ENCODE measurements at places on chromosomes 1 and 21. TPM values are rescaled to one million over a fixed set of nuclear protein-coding genes. Genes with fewer than 3 reads are reported as not detected.

- DNase-seq = no peak
Measured at GRCh38 chr1:10556430-10557005, 81.8 kb downstream of the PEX14 start.

DNA sequence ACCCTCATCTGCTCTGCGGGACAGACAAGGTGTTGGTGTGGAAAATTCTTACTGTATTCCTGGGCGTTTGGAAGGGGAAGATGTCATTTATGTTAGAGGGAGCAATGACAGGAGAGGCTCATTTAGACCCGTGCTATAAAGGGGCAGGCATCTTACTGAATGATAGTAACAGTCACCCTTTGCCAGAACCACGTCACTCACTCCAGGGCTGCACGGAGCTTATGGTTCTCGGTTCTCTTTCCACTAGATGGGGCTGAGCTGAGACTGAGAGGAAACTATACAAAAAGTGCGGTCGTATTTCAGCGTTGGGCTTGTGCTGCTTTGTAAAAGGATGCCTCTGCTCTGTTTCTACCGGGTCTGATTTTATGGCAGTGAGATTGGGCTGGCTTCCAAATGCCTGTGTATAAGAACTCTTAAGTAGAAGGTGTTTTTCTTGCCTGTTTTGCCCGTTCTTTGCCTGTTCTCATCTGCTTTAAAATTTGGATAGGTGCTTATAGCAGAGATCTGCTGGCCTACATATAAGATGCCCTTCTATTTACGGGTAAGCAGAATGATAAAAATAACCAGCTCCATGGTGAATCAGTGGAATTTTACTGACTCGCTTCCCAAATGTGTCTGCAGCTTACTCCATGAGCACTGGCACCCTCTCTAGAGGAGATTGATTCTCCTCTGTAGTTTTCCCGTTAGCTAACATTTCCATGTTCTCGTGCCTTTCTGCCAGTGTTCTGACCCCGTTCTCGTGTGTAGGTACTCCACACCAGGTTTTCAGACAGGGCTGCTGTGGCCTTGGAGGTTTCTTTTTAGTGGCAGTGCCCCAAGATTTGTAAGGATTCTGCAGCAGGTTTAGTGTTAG, 55.9 kb downstream of the MRPS6 start:
- DNase-seq = no peak

Gene PLEKHA6
- total RNA-seq = 28.8 TPM

Gene HTR6
- total RNA-seq = not detected

DNA sequence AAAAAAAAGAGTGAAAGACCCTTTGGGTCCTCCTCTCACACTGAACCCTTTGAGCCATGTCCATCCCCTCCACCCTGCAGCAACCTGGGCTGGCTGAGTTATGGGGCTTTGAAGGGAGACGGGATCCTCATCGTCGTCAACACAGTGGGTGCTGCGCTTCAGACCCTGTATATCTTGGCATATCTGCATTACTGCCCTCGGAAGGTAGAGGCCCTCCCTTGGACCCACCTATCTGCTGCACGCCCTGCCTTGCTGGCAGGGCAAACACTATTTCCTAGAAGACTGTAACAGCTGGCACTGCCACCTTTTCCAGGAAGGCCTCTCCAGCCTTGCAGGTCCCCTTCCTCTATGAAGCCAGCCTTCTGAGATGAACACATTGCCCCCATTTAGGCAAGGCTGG, 1.1 kb downstream of the SLC50A1 start:
- DNase-seq = no peak

Gene GNG5
- total RNA-seq = 45.0 TPM

Gene KCNC4
- 1.8 TPM for total RNA-seq

Gene TRAF3IP3
- total RNA-seq = 1.4 TPM

Gene DUSP23
- 35.5 TPM for total RNA-seq

GRCh38 chr1:15254559-15254958, 7.5 kb downstream of the FHAD1 start:
- DNase-seq = no peak

GRCh38 chr1:19080721-19081120, 124.2 kb upstream of the IFFO2 start:
- no peak for DNase-seq

GRCh38 chr1:248906753-248907661, 972 bp downstream of the PGBD2 start:
- no peak for DNase-seq

Gene PEF1
- 24.3 TPM for total RNA-seq

GRCh38 chr1:46452931-46453325, 36.7 kb upstream of the DMBX1 start:
- DNase-seq = no peak

DNA sequence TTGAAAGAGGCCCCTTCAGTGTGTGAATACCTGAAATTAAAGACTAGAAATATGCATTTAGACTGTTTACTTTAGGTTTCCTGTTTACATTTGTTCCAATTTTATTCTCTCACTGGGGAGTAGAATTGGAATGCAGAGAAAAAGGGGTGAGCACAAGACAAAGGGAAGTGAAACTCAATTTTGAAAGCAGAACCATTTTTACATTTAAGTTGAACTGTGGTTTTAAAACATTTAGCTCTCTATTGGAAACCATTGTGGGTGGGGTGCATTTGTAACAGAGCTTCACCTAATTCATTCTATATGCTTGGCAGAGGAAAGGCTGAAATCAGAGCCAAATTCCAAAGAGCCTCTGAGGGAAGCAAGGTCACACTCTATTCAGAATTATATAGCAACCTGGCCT, 235.3 kb upstream of the C1orf105 start:
- DNase-seq = no peak

GRCh38 chr1:38021969-38022368, 9.4 kb downstream of the UTP11 start:
- no peak for DNase-seq

DNA sequence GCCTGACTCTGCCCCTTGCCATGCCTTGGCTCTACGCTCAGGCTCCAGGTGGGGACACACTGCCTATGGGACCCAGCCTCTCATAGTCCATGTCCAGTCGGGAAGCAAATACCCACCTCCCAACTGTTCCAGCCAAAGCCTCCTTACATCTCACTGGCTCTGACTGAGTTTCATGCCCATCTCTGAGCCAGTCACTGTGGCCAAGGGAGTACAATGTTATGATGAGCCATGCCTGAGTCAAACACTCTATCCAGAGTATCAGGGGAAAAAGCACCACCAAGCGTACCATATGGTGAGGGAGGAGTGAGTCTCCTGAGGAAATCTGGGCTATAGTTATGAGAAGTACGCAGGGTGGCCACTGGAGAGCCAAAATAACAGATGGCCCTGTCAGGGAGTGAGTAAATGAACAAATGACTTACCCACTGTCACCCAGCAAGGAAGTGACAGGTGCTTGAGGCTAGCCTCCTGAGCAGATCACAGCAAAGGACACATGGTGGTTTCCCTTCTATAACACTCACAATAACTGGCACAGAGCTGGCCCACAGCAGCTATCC, 236.6 kb upstream of the GJB5 start:
- DNase-seq = no peak
